ENCODE measurements at places on chromosomes 3 and 15.

DNA sequence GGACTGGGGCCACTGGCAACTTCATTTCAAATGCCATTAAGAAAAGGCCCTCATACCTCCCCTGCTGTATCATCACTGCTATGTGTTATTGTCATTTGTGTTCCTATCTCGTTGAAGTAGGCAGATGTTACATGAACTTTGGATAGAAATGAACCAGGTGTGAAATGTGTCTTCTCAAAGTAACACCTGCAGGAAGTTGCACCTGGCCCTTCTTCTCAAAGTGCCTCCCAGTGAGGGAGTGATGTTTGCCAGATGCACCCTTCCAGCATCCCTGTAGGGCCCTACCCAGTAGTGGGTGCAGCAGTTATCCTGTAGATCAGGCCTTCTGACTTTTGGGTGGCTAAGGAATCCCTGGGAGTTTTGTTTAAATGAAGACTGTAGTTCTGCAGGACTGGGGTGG is 197.7 kb upstream of the CTNNB1 start:
- no peak for DNase-seq

GRCh38 chr3:65713016-65713415 is 325.7 kb downstream of the MAGI1 start:
- DNase-seq, result no peak

GRCh38 chr3:10942690-10943205 is 49.8 kb upstream of the SLC6A1 start:
- no peak for DNase-seq

- no peak for DNase-seq
Observed at GRCh38 chr3:38907426-38907825, 91.4 kb upstream of the SCN10A start.

GRCh38 chr3:107689355-107689754 is 166.6 kb downstream of the BBX start:
- no peak for DNase-seq

DNA sequence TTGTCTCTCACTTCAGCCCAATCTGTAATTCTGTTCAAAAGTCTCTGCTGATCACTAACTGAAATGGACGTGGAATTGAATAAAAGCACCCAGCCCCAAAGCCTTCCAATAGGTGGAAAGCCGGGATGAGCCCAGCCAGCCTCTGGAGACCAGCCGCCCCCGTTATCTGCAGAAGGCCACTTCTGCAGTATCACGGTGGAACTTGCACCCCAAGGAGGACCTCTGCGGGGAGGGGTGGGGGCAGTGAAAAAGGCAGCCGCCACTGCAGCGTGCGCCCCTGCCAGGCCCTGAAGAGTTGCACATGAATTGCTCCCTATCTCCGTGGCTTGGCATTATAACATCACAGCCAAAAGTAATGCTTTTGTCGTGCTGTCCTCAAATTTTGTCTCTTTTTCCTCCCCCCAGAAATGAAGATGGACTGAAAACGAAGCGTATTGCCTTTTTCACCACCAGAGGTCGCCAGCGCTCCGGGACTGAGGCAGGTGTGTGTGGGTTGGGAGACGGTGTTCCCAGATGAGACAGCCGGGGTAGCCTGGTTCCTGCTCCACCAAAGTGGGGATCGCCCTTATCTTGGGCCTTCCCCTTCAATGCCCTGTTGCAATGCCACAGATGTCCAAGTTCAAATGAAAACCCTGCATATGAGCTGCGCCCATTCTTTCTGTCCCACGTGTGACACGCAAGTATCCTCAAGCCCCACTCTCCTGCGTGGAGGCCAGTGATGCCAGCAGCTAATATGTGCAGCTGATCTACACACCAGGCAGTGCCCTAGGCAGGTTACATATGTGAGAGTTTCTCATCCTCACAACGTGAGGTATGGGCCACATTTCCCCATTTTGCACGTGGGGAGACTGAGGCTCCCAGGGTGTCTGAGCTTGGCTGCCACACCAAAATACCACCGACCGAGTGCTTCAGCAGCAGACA is 96.0 kb downstream of the LRRK1 start:
- peak; percentile 67 for DNase-seq

GRCh38 chr3:56655709-56656108 is 27.4 kb downstream of the TASOR start:
- DNase-seq, result no peak

DNA sequence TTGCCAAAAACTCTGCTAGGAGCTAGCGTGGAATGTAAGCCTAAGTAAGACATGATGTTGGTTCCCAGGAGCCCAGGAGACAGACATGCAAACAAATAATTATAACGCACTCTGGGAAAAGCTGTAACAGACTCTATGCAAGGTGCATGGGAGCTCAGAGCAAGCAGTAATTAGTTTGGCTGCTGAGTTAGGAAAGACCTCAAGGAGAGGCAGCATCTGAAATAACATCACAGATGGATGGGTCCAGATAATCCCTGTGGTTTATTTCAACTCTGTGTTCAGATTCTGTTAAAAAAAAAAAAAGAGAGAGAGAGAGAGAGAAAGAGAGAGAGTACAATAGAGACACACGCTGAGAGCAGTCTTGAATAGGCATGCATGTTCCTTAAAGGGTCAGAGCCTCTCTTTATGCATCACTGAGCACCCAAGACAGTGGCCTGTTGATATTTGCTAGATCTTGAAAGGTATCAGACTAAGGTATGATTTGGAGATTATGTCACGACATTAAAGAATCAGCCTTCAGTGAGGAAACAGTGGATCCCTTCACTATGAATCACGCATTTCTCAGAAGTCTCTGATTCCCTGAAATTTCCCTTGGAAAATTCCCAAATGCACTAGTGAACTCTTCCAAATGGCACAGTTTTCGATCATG is 124.4 kb upstream of the LIPC start:
- no peak for DNase-seq

GRCh38 chr3:127597020-127597771 is 1.0 kb upstream of the MCM2 start:
- no peak for DNase-seq

DNA sequence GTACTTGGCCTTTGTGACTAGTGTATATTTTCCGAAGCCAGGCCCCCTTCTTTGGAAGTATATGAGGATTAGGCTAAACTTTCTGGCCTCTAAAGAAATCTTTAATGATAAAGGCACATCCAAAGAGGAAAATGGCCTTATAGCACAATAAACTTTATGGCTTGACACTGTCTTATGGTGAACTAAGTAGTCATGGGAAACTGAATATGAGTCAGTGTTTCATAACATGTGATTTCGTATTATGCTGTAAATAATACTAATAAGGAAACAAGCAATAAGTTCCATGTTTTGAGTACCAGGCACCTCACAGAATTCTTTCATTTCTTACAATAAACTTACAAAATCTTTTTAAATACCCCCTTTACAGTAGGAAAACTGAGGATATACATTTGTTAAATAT is 8.2 kb downstream of the ZPLD1 start:
- no peak for DNase-seq

GRCh38 chr3:55579496-55579895 is 92.4 kb upstream of the WNT5A start:
- DNase-seq, result no peak

- no peak for DNase-seq
Observed at GRCh38 chr15:42621996-42622925, 46.9 kb downstream of the STARD9 start.

DNA sequence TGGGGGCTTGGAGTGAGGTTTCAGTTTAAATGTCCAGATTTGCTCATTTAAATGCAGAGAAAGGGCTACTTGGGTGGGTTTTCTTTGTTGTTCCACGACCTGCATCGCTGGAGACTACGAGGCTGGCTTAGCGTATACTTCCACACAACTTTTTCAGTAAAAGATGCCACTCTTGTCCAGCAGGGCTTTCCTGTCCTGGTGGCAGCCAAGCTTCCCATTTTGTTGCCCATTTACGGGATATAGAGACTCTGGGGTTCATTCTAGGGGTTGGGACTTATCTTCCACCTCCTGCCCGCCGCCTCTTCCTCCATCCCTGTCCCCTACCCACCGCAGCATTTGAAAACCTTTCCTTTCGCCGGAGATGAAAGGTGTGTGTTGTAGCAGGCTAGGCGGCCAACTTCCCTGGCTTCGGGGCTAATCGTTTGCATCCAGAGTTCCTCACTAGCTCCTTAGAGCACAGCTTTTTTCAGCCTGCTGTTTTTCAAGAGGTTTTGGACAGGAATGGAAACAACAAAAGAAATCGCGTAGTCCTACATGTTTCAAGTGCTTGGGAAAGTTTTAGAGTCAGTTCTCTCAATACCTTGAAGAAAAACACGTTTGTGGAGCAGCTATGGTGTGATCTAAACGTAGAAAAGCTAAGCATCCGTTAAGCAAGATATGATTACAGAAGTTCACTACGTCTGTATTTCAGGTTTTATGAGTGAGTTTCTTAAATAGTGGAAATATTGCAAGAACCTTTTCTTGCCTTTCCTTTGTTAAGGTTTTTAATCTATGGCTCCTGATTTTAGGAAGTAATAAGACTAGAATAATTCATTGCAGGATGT is 843 bp downstream of the CHRNA5 start:
- DNase-seq, result peak; percentile 21

DNA sequence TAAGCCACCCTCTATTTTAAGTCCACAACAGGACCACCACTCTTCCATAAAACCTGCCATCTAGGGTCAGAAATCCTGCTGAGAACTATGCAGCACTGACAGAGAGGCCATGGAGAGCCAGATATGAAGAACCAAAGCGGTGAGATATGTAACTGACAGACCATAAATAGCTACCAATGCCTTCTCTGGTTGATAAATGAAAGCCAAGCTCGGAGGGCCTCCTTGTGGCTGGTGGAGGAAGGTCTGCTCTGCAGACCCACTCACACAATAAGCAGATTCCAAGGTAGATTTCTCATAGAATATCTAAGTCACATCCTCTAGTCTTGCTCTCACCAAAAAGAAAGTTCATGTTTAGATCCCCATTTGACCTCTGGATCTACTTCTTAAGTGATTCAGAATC is 38.9 kb downstream of the RYK start:
- DNase-seq, result no peak

DNA sequence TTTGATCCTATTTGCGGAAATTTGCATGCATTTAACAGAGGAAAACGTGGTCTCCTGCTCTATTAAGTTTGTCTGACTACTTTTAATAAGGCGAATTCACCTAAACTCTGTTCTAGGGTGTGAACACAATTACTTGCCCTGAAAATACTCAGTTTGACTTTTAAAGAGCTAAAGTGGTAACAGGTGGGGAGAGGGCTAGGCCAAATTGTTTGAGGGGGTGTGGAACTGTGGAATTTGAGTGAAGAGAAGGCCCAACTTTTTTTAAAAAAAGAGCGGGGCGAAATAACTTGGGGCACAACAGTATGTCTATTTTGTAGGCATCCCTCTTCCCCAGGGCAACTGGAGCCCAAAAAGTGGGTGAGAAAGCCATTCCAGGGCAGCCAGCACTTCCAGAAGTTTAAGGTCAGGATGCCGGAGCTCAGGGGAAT is 580 bp upstream of the FXR1 start:
- DNase-seq, result no peak

DNA sequence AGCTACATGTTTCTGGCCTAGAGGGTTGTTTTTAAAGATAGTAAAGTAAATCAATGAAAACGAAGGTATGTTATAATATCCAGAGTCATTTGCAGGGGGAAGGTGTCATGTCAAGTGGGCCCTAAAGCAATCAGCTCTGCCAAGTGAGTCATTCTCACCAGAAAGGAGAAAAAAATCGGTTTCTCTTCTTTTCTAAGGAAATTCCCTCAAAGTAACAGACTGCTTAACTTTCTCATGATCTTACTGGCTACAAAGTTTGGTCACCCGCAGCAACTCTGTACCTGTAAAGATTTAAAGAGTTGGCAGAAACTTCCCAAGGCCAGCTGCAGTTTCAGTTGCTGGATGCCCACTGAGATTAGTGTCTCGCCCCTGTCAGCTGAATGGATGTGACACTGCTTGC is 5.5 kb upstream of the FSIP1 start:
- DNase-seq, result no peak

DNA sequence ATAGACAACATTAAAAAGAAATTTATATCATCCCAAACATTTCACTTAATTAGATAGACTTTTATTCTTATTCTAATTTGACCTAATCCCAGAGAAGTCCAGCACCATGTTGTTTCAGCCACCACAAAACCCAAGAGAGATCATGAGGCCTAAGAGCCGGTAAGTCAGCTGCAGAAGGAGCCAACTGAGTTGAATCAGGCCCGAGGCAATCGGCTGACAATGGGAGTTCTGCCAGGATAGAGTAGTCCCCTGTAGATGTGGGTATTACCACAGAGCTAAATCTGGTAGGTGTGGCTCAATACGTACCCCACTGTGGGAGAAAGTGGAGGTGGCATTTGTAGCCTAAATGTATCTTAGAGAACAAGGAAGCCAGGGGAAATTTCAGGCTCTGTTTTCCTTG is 49.7 kb upstream of the UMPS start:
- no peak for DNase-seq

GRCh38 chr3:98068824-98069223 is 18.1 kb upstream of the OR5AC2 start:
- DNase-seq, result no peak

DNA sequence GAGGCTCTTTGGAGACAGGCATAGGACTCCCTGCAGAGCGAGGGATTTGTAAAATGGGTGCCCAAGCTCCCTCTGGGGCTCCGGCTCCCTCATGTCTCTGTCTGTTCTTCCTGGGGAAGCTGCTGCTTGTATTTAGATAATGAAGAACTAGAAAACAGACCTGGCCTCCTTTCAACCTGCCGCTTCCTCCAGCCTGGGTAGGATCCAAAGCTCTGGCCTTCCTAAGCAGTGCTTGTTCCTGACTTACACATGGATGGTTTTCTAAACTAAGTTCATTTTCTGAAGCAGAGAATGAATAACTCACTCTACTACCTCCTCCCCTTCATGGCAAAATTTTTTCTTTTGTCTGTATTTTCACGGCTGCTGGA is 36.9 kb upstream of the MYZAP start:
- DNase-seq, result no peak

DNA sequence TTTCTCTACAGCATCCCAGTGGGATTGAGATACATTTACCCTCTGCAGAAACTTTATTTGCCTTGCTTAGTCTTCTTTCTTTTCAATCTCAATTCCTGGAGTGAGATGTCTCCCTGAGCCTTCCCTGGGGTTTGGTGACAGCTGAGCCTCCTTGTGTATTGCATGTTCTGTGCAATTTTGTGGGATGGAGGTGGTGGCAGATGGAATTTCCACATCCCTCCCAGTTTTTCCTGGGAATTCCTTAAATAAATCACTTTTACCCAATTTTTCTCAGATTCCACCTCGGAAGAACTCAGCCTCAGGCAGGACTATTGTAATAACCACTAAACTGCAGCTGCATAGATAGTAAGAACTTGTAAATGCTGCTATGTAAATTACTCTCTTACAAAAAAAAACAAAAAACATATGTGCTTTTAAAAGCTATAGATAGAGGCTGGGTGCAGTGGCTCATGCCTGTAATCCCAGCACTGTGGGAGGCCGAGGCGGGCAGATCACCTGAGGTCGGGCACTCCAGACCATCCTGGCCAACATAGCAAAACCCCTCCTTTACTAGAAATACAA is 88.5 kb upstream of the ABHD17C start:
- DNase-seq, result no peak

DNA sequence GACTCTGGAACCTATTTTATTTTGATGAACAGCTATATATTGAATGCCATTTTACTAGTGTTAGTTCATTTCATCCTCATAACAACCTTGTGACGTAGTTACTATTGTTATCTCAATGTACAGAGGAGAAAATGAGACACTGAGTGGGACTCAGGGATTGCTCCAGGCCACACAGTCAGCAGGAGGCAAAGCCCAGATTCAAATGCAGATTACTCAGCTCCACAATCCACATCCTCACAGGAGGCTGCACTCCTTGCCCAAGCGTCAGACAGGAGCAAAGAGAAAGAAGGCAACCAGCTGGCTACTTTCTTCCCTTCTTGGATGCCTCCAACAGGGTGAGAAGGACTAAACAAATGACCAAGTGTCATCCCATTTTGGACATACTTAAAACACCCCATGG is 92.0 kb upstream of the CCDC54 start:
- DNase-seq, result no peak

Measured in activated T-cell treated with anti-CD3 and anti-CD28 coated beads, Interleukin-2, amount 50 U/mL, for 1 hour (primary cell).